ENCODE measurements at places on chromosomes 2 and 18.

GRCh38 chr2:218963601-218964000 is 4.1 kb downstream of the CDK5R2 start:
- DNase-seq = no peak

- DNase-seq = peak; percentile 85
Measured at GRCh38 chr18:62249478-62250097, 62.5 kb downstream of the RELCH start.

GRCh38 chr18:3094338-3094684 is 81.4 kb upstream of the LPIN2 start:
- no peak for DNase-seq

GRCh38 chr2:12251749-12252148 is 465.0 kb upstream of the TRIB2 start:
- DNase-seq = no peak

DNA sequence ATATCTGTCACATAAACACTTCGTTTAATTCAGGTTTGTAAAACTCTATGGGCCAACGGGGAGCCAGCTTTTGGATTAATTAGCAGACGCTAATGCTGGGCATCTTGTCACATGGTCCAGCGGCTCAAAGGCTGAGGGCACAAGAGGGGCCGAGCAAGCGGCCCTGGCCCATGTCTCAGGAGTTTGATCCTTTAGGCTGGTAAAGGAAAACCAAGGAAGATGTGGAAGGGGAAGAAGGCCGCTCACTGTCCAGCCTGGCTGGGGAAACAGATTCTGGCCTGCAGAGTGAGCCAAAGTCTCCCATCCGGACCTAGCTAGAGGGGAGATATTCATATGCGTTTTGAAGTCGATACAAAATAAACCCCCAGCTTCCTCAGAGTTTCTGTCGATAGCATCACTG is 248.6 kb upstream of the SIX2 start:
- no peak for DNase-seq
